ENCODE measurements at places on chromosomes 12 and 14. TPM values are rescaled to one million over a fixed set of nuclear protein-coding genes. Genes with fewer than 3 reads are reported as not detected.

DNA sequence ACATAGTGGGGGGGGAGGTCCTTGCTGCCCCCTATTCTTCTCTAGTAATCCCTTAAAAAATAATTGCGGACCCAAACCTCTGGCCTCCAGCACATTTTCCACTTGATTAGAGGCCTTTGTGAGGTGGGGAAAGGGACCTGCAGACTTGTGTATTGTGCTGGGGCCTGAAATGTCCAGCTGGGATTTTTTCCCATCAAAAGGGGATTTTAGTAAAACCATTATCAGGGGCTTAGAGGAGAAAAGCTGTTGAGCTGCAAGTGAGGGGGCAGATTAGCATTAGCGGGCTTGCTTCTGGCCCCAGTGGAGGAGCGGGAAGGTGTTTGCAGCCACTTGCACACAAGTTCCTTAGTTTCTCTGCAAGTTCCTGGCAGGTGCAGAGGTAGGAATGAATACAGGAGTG is 13.9 kb downstream of the FBXL14 start:
- DNase-seq: no peak

- no peak for DNase-seq
These were observed 226.5 kb upstream of the SOX5 start for GRCh38 chr12:24175929-24176328.

KRT85 gene
- not detected for total RNA-seq

SOAT2 gene
- total RNA-seq: not detected

- DNase-seq: no peak
These were observed 180.3 kb downstream of the IPO8 start for GRCh38 chr12:30515351-30515750.

- no peak for DNase-seq
These were observed 221.8 kb downstream of the TMEM121 start for GRCh38 chr14:105748204-105748578.

- DNase-seq: no peak
These were observed 22.7 kb downstream of the BEST3 start for GRCh38 chr12:69676257-69677012.

DNA sequence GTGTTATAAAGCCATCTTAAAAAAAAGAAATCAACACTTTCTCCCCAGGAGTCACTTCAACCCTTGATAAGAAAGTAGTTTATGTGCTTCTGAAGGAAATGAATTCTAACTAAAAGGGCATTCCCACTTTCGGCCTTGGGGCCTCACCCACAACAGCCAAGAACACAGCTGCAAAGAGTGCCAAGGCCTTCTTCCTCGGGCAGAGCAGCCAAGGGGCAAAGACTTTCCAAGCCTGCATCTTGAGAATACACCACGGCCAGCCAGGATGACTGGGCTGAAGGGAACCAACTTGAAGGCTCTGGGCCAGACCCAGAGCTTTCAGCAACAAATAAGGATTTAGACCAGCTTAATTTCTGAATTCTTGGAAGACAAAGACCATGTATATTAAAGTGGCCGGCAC is 60.4 kb upstream of the FOXN3 start:
- DNase-seq: no peak

DNA sequence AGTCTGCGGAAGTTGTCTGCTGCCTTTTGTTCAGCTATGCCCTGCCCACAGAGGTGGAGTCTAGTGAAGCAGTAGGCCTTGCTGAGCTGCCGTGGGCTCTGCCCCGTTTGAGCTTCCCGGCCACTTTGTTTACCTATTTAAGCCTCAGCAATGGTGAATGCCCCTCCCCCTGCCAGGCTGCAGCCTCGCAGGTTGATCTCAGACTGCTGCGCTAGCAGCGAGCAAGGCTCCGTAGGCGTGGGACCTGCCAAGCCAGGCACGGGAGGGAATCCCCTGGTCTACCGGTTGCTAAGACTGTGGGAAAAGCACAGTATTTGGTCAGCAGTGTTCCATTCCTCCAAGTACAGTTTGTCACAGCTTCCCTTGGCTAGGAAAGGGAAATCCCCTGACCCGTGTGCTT is 143.6 kb downstream of the DYRK2 start:
- no peak for DNase-seq

- no peak for DNase-seq
These were observed 4.6 kb upstream of the A2ML1 start for GRCh38 chr12:8817856-8818255.

DNA sequence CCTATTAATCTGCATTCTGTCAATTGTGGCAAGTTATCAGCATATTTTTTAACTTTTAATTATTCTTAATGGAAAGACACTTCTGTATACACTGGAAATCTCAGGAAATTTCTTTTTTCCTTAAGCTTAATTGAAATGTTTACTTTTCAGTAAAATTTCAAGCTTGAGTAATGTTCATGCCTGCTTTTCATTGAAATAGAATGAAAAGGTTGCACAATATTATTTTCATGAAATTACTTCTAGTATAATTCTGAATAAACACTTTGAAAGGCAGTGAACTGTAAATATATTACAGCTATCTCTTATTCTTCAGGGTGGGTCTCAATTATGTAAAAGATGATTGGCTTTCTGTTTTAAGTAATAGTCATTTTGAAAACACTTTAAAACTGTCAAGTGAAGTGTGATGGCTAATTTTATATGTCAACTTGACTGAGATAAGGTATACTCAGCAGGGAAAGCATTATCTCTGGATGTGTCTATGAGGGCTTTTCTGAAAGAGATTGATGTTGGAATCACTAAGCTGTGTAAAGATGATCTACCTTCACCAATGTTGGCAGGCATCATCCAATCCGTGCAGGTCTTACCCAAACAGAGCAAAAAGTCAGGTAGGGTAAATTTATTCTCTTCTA is 29.9 kb downstream of the CLEC2D start:
- DNase-seq: no peak

DNA sequence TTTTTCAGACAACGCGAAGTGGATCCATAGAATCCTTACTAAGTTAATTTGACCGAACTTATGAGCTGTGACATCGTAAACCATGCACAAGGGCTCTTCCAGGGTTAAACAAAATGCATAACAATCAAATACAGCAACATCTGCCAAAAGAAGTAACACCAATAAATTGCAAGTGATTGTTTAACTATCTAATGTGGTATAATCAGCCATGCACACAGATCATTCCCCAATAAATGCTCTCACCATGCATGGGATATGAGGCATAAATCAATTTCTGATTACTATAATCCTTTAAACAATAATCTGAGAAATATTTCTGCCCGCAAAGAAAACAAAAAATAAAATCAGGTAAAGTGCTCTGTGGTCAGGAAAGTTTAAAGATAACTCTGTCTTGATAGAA is 7.7 kb upstream of the PLEKHG7 start:
- DNase-seq: no peak

TSPAN8 gene
- total RNA-seq: 2.2 TPM

DNA sequence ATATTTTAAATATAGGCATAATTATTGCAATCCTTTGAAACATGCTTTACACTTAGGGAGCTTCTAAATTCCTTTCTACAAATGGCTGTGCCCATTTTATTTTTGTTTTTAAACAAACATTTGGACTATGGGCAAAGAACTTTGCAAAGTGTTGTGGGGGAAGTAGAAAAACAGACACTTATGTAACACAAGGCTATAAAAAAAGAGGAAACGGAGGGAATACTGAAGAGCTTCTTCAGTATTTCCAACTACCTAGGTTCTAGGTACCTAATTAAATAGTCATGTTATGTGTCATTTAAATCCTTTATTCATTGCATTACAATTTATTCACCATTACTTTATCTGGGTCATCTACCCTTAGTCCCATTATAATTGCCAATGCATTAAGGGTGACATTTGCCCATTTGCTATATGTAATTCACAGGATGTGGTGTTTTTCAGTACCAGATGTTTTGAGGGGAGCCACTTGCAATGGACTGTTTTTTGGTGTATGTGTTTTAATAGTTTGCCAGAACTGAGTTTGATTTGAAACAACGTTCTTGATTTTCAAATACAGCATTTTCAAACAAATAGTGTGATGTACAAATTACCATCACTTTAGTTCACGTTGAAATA is 1.5 kb upstream of the MSRB3 start:
- DNase-seq: no peak

PPP4R4 gene
- 0.34 TPM for total RNA-seq

- DNase-seq: no peak
These were observed at the start of gene SPX for GRCh38 chr12:21526053-21526452. TSS of gene SPX (plus strand) at chr12:21526296. CDS start at chr12:21526473, 177 bp downstream.

ADAMTS20 gene
- total RNA-seq: not detected

FOS gene
- total RNA-seq: 215 TPM

- DNase-seq: no peak
These were observed 11.3 kb upstream of the EDDM3A start for GRCh38 chr14:20734430-20734806.

- no peak for DNase-seq
These were observed 85.4 kb downstream of the LRRK2 start for GRCh38 chr12:40310211-40310610.

SLC8A3 gene
- total RNA-seq: 0.98 TPM

DNA sequence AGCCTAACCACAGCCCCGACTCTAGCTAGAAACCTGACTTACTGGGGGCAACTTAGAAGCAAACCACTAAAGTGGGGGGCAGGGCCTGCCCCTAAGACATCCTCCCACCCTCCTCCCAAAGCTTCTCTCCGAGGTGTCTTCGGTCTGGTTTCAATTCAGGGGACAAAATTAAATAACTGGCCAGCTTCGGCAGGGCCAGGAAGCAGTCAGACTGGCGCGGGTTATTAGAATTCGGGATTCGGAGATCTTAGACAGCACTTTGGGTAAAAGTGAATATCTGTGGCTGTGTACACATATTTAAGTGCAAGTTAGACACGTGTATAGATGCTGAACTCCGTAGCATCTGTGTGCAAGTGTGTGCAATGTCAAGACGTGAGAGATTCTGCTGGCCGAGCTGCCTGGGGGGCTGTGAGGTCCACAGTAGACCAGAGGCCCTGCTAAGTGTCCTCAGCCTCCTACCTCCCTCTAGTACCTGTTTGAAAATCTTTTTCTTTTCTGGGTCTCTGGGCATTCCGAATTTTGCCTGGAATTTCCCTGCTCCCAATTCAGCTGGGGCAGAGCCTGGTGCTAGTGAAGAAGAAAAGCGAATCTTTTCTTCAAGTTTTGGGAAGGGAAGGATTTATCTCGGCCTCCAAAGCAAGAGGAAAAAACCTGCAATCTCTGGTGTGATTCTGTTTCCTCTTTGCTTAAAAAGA is 4.0 kb upstream of the HOXC10 start:
- DNase-seq: no peak

DNA sequence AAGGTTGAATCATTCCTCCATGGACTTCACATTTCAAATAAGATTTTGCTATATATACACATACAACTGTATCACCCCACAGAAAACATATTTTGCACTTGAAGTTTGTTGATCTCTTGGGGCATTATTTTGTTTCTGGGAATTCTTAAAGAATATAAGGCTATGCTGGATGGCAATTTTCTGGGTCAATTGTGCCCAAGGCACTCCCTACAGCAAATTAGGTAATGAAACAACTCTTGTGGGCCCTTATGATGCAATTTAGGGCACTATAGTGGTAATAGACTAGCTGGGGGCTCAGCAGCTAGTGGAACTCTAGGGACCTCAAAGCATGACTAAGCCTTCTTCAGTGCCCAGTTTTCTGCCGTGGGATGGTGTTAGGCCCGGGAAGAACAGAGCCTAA is 444.4 kb downstream of the NRXN3 start:
- no peak for DNase-seq

CACNA1C gene
- 104 TPM for total RNA-seq

DNA sequence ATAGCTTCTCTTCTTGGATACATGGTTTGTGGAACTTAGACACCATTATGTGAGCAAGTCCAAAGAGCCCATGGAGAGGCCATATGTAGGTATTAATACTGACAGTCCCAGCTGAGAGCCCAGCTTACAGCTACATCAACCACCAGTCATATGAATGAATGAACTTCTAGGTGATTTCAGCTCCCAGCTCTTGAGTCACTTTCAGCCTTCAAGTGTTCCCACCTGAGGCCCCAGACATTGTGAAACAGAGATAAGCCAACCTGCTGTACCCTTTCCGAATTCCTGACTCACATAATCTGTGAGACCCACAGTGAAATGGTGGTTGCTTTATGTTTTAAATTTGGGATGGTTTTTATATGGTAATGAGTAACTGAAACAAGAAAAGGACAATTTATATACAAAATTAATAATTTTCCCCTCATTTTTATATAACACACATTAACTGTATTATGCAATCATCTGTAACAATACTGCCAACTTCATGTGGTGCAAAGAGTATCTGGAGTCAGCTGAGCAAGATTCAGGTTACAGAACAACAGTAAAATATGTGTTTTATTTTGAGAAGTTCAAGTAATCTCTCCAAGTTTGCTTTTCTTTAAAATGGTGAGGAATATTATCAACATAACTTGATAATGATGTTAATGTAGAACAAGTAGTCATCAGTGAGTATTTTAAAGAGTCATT is 27.7 kb upstream of the FBXO33 start:
- no peak for DNase-seq

DNA sequence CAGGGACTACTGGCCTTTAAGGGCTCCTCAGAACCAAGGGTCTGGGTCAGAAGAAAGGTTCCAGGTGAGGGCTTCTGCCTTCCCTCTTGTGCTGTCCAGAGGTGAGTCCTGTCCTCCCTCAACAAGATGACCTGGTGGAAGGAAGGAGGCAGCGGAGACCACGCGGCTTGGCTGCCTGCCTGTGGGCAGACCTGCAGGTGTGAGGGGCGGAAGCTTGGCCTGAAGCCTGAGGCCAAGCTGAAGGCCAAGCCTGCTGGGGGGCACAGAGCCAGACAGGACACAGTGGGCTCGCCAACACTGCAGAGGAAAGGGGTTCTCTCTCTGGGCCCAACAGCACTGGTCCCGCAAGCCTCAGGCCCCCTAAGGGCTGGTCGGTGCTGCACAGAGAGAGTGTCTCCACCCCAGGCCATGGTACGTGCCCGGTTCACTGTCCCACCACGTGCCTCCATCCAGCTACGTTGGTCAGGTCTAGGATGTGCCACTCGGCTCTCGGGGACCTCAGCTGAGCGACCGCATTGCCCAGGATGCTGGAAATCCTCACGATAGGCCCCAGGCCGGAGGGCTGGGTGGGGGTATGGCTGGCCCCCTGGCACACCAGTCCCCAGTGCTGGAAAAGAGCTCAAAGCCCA is 170.0 kb upstream of the PRMT8 start:
- no peak for DNase-seq

GRCh38 chr12:22242726-22243125 is 91.8 kb downstream of the ST8SIA1 start:
- DNase-seq: no peak

DNA sequence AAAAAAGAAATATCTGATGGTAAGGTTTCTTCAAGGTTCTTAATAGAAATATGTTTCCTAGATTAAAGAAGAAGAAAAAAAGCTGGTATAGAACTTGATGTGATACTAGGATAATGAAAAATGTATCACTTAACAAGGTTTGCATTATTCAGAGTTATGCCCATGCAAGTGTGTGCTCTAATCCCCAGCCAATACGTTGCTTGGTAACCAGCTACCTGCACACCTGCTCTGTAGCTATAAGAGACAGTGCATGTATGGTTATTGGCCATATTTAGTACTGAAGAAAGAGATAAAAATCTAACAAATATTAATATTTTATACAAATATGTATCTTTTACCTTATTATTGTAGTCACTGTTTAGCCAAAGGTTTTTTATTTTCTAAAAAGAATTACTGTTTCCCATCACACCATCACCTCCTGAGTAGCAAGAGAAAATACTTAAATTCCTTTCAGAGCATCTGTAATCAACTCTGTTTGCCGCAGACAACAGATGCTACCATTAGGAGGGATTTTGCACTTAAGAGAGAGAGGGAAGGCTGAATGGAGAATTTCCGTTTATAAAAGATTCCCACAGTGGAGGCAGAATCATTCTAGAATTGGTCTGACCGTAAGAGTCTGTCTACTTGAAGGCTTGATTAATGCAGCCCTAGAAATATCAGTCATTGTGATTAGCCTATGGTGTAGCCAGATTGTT is 115.6 kb downstream of the NEDD1 start:
- no peak for DNase-seq

TOMM20L gene
- not detected for total RNA-seq

GRCh38 chr12:69330475-69331473 is 17.4 kb upstream of the LYZ start:
- DNase-seq: no peak
